Anterior cingulate cortex (tissue), 58 donors: ENCODE measurements at places on chromosomes 7 and 10.

GRCh38 chr7:84982199-84982598 lies 204.7 kb downstream of the SEMA3D start:
- DNase-seq: no peak

GRCh38 chr10:6490614-6491013 lies 89.5 kb downstream of the PRKCQ start:
- no peak for DNase-seq

DNA sequence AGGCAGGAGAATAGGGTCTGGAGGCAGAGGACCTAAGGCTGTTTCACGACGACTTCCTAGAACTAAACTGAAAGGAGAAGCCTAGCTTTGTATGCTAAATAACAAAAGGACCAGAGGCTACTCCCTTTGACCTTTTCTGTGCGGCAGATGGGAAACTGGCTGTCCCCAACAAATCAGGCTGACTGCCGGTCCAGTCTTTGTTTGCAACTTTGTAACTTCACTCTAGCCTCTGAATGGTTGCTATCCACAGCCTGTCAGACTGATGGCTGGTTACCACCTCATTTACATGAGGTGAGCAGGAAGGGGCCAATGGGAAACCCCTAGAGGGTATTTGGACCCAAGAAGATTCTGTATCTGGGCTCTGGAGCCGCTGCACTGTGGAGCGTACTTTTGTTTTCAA lies 132.6 kb upstream of the SHH start:
- no peak for DNase-seq

DNA sequence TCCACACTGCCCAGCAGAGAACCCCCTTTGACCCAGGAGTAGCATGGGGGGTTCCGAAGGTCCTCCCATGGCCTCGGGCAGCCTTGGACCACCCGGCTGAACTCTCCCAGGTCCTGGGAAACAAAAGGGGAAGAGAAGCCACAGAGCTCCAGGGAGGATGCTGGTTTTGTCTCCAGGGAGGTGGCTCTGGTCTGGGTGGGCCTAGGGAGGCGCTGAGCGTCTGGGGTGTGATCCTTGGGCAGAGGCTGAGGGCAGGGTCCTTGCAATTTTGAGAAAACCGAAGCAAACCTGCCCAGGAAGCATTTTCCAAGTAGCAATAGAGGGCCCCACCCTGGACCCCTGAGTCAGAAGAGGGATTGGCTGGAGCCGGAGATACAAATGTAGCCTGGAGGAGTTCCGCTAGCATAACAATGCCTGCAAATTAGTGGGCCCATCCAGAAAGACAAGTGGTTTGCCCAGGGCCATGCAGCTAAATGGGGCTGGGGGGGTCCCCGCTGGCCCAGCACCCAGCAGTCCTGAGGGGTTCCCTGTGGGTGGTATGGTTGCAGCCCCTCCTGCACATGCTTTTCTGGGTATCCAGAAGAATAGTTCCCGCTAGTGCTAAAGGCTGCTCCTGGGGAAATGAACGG lies 2.0 kb downstream of the UTF1 start:
- DNase-seq: no peak

GRCh38 chr10:96450529-96451207 lies 63.1 kb downstream of the TLL2 start:
- DNase-seq: no peak

- DNase-seq: no peak
Measured at GRCh38 chr10:3056280-3057037, 10.9 kb upstream of the PFKP start.

DNA sequence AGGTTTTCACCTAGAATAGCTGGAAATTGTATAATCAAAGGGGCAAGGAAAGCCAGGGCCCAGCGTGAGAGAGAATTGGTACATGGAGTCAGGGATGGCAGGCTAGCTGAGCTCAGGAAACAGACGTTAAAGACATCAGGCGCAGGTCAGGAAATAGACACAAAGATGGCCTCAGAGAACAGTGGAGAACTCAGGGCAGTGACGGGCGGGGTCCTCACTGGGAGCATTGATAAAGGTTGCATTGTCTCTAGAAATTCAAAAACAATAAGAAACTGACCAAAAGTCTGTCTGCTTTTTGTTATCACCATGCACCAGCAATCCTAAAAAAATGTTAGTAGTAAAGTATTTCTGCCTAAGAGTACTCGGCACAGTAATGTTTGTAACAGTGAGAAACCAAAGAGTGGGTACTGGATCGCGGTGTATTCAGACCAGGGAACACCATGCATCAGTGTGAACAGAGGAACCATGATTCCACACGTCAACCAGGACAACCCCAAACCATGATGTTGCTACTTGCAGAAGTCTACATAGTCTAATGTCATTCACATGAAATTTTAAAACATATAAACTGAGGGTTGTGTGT lies 81.9 kb upstream of the AUTS2 start:
- no peak for DNase-seq

DNA sequence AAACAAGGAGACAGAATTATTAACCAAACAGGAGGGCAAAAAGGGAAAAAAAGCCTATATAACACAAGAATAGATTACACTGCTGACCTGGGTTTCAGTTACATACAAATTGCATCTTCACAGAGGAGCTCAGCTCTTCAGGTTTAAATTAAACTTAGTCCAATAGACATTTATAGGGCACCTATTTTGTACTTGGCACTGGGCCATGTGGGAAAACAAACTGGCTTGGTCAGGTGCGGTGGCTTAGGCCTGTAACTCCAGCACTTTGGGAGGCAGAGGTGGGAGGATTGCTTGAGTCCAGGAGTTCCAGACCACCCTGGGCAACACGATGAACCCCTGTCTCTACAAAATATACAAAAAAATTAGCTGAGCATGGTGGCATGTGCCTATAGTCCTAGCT lies 62.3 kb upstream of the CCDC6 start:
- no peak for DNase-seq

- DNase-seq: no peak
Measured at GRCh38 chr7:1928645-1929348, 258.7 kb downstream of the ELFN1 start.

- no peak for DNase-seq
Measured at GRCh38 chr10:103282961-103283360, 6.0 kb downstream of the INA start.

DNA sequence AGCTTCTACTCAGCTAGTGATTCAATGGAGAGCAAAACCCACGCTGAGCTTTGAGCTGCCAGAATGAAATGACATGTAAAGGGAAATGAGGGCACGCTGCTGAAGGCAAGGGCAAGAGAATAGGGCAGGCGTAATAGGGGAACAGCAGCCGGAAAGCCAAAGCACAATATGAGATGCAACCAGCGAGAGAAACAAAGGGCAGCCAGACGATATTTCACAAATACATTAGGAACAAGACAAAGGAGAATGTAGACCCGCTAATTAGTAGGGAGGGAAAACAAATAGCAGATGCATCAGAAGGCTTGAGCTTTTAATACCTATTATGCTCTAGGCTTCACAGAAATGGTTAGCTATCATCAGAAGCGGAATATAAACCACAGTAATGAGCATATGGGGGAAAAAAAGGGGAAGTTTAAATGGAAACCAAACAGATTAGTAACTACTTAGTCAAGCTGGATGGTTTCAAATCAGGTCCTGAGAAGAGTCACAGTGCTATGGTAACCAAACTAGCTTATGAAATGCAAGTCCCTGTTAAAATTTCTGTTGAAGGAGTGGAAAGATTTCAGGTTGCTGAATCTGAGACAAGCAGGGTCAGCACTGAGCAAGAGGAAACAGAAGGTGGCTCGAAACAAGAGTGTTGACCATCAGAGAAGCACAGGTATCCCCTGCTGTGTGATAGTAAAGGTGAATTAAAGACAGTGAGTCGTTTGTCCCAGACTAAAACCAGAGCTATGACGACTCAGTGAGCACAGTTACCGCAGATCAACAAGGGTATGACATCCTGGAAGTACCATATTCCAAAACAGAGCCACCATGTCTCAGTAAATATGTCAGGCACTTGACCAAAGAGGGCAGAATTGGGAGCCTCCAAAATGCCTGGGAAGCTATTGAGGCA lies 496.9 kb upstream of the CELF2 start:
- no peak for DNase-seq

DNA sequence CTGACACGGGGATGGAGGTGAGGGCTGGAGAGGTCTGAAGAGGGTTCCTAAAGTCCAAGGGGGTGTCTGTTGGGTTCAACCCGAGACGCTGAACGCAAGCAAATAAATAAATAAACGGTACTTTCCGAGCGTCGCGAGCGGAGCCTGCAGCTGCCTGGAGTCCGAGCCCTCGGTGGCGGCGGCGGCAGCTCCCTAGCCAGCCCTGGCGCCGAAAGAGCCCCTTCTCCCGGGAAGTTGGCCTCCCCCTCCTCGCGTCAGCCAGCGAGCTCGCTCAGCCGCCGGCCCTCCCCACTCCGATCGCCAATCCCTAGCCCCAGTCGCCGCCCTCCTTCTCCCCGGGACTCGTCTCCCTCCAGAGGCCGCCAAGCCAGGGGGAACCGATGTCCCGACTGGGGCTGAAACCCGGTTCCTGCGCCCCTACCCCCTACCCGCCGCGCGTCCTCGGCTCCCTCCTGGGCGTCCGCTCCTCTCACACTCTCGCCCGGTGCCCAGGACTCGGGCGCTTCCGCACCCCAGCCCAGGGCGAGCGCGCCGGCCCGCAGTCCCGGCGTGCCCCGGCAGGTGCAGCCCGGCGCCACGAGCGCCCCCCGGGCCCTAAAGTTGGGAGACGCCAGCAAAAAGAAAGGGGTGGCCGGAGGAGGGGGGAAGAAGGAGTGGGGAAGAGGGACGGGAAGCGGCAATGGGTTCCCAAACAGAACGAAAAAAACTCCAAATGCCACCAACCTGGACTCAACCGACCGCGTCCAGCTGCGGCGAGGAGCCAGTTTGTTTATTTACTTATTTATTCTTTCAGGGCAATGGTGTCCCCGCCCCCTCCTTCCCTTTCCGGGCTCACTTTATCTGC lies at the start of gene GFRA1:
GFRA1 (minus strand) TSS at position 767 of the 844 bp plus-strand sequence. CDS start 1,177 bp downstream, outside the sequence.
- DNase-seq: no peak

DNA sequence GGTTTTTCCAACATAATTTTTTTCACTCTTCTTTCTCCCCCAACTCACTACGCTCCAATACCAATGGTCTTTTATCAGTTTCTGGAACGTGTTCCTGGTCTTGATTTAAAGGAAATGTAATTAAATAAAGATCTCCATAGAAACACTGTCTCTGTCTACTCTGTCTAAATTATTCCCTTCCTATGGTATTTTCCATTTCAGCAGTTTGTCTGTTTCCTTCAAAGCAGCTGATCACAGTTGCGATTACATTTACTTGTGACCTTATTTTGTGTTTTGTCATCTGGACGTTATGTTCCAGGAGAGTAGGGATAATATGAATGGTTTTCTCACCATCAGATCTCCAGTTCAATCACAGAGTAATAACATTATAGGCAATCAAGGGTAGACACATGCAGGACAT lies 359.2 kb downstream of the NRG3 start:
- no peak for DNase-seq

DNA sequence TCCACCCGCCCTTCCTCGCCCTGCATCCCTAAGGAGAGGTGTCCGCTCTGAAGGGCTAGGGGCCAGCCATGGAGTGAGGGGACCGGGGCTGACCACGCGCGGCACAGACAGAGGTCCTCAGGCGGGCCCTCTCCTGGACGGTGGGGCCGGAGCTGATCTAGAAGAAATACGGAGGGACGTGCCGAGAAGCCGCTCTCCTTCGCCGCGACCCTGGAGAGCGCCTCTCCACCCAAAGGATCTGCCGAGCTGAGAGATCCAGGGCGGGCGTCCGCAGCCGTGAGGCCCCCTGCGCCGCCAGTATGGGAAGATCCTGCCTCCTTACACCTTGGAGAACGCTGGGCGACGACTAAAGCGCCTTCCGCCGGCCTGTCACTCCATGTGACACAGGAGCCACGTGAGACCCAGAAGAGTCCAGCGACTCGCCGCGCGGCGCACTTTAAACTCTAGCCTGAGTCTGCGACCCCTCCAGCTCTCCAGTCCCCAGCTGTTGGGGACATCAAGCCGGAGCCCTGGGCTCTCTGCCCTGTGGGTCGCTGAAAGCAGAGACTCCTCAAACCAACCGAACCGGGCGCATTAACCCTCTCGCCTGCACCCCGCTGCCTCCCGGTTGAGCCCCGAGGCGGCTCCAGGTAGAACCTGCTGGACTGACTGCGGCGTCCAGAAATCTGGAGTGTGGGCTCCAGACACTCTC lies 1.5 kb upstream of the SFMBT2 start:
- DNase-seq: peak; percentile 68

- DNase-seq: no peak
Measured at GRCh38 chr7:9711259-9711918, 1262.3 kb upstream of the PHF14 start.

- no peak for DNase-seq
Measured at GRCh38 chr7:30038196-30038980, 10.2 kb downstream of the PLEKHA8 start.

DNA sequence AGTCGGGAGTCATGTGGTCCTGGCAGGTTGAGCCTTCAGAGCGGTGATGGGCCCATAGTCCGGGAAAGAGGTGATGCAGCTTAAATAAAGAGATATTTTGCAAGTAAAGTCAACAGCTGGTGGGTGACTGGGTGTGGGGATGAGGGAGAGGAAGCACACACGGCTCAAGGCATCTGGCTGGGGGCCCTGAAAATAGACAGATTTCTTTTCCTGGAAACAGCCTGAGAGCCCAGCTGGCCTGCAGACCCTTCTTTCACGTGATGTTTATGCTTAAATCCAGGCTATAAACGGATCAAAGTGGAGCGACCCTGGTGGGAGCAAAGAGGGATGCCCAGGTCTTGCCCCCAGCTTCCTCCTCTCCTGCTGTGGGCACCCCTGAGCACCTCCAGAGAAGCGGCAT lies 149.1 kb downstream of the TEX36 start:
- DNase-seq: no peak

- DNase-seq: no peak
Measured at GRCh38 chr10:29635711-29636144, 957 bp upstream of the SVIL start.

GRCh38 chr10:114327537-114328440 lies 76.5 kb downstream of the AFAP1L2 start:
- no peak for DNase-seq

DNA sequence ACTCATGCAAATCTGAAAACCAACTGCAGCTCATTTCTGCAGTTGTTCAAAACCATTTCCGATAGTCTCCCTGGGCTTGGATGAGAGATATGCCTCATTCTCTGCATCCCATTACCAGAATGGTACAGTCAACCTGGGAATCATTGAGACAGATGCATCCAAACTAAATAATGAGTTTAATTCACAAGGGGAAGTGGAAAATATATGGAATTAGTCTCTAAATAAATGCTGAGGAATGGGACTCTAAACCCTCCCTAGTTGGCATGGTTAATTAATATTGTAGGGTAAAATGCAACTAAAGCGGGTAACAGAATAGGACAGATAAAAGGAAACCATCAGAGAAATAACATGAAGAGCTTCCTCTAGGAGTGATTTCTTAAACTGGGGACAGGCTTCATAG lies 118.9 kb downstream of the AMPH start:
- DNase-seq: no peak

DNA sequence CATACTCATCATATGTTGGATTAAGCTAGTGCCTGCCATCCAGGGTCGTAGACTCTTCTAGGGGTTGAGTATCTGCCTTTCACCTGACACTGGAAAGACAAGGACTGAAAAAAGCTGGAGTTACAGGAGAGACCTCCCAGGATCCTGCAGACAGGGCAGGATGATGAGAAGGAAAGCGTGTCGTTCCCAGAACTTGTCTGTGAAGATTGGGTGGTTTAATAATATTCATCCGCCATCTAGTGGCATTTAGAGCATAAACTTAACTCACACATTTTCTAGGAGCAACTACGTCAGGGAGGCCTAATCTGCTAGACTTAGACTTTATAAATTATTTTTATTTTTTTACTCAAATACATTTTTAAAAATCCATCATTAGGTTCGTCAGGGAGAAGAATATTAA lies 59.6 kb downstream of the ADRB1 start:
- no peak for DNase-seq
